GM04503 (cell line): ENCODE measurements at places on chromosomes 1 and 21.

DNA sequence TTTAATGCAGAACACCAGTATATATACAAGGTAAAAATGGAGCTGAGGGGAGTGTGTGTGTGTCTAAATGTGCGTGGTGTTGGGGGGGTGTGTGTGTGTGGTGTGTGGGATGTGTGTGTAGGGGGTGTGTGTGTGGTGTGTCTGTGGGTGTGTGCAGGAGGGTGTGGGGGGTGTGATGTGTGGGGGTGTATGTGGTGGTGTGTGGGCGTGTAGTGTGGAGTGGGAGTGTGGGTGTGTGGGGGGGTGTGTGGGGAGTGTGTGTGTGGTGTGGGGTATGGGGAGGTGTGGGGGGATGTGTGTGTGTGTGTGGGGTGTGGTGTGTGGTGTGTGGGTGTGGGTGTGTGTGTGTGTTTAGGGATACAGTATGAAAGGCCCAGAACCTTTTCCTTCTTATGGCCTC lies 202.3 kb upstream of the CACYBP start:
- no peak for DNase-seq

- DNase-seq: no peak
These were observed 14.9 kb downstream of the APCS start for GRCh38 chr1:159602501-159602999.

GRCh38 chr1:179151908-179152682 lies 70.2 kb downstream of the TOR3A start:
- no peak for DNase-seq

DNA sequence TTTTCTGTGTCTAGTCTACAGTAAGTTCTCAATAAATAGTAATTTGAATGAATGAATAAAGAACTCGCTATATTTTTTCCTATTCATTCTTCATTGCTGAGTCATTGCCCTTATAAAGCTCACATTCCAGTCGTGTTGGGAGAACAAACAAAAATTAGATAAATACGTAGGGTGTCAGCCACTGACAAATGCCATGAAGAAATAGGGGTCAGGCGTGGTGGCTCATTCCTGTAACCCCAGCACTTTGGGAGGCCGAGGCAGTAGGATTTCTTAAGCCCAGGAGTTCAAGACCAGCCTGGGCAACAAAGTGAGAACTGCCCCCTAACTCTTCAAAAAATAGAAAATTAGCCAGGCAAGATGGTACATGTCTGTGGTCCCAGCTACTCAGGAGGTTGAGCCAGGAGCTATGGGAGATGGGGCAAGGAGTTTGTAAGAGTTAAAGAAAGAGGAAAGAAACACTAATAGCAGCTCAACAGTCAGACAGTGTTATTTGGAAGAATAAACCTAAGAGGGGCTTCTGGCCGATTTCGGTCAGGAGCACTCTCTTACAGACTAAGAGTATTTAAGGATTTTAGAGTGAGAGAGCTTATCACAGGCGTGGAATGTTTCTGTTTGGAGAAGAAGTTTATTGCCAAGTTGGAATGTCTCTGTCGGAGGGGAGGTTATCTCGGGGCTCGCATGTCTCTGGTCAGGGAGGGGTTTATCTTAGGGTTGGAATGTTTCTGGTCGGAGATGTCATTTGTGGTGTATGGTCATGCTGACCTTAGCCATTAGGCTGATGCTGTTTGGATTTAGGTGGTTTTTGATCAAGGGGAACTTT lies 1.8 kb upstream of the CHML start:
- DNase-seq: no peak

- no peak for DNase-seq
These were observed 197.1 kb downstream of the COP1 start for GRCh38 chr1:176009951-176010350.

DNA sequence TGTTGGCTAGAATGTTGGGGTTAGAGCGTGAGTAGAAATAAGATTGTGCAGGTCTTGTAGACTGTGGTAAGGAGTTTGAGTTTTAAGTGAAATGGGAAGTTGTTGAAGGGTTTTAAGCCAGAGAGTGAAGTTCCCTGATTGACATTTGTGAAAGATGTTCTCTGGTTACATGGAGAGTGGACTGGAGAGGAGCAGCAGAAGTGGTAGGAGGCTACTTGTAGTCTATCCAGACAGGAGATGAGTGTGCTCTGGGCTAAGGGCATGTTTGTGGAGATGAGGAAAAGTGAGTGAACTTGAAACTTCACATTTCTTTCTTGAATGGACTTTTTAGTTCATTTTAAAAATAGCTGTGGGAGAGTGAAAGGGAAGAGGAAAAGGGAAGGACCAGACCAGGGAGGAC lies 37.0 kb downstream of the F3 start:
- DNase-seq: no peak

- no peak for DNase-seq
These were observed 8.3 kb downstream of the PCSK9 start for GRCh38 chr1:55047611-55048010.

DNA sequence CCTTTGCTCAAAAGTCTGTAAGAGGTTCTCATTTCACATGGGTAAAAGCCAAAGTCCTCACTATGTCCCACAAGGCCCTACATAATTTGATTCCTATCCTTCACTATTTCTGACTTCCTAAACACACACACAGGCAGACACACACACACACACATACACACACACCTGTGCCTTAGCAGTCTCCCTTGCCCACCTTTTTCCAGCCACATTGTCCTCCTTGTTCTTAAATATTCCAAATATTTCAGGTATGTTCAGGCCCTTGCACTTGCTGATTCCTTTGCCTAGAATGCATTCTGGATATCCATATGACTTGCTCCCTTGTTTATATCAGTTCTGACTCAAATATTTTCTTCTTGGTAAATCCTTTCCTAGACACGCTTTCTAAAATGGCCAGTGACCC lies 54.6 kb downstream of the NTNG1 start:
- DNase-seq: no peak

DNA sequence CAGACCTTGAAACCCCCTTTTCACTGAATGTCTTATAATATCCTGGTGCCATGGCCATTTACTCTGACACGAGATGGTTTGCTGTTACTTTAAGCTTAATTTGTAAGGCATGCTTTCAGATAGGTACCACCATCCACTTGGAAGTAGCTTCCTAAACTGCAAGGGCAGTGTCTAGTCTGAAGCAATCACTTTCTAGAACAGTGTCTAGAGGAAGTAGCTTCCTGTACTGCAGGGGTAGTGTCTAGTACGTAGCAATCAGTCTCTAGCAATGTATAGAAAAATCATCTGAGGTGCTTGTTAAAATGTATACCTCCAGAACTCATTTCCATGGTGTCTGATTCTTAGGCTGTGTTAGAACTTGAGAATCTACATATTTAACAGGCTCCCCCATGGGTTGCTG lies 42.5 kb downstream of the ZBTB40 start:
- DNase-seq: no peak

GRCh38 chr1:167676916-167677848 lies 44.6 kb upstream of the MPZL1 start:
- DNase-seq: no peak

- DNase-seq: peak; percentile 33
These were observed 124.5 kb downstream of the PTPRC start for GRCh38 chr1:198763298-198763714.

GRCh38 chr1:111466480-111466879 lies 7.3 kb upstream of the C1orf162 start:
- no peak for DNase-seq

DNA sequence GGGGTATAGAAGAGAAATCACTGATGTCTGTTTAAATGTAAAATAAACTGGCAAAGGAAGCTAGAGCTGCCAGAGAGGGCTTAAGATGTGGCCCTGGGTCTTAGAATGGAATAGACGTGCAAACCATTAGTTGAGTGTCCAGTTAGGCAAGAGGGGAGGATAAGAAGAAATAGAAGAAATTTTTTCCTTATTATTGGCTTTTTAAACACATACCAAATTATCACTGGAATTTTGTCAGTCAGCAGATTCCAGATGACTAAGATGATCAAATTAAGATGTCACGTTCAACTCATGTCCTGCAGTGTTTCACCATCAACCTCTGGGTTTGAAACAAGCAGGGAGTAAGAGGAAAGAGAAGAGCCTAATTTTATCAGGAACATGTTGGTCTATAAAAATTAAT lies 71.6 kb upstream of the C1orf21 start:
- DNase-seq: peak; percentile 74

GRCh38 chr1:34361781-34362357 lies 185.2 kb downstream of the C1orf94 start:
- no peak for DNase-seq

DNA sequence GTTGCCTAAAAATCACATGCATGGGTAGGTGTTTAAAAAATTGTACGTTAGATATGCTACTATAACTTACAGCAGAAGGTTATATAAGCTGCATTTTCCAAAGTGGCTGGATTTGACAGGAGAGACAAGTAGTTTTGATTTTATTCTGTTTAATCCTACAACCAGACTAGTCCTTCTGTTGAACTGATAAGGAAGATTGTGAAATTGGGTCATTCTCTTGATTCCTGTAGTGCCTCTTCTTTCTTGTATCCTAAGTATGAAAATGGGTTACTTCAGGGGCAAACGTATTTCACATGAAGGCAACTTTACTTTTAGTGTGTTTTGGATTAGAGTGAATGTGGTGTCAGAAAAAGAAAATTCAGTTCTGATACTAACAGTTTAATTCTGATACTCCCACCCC lies 19.0 kb downstream of the CDC42 start:
- DNase-seq: no peak

- no peak for DNase-seq
These were observed 47.3 kb downstream of the SAMD13 start for GRCh38 chr1:84348759-84349158.

- DNase-seq: no peak
These were observed 838 bp upstream of the IBA57 start for GRCh38 chr1:228164561-228165371.

- no peak for DNase-seq
These were observed 143.1 kb upstream of the KCNE2 start for GRCh38 chr21:34220556-34221195.

GRCh38 chr1:159826441-159827101 lies at the start of gene SLAMF8:
TSS of gene SLAMF8 (plus strand) at chr1:159826873. CDS start at chr1:159826899, 26 bp downstream.
- no peak for DNase-seq
